NCI-H69 (cell line): ENCODE measurements at places on chromosomes 2 and 18.
A peak's percentile ranks its signal among the peaks of the same experiment; 100 is the strongest.

- no peak for DNase-seq
These were observed 31.5 kb downstream of the COA5 start for GRCh38 chr2:98576666-98577312.

- no peak for DNase-seq
These were observed 74.4 kb downstream of the TMEM18 start for GRCh38 chr2:602571-603359.

DNA sequence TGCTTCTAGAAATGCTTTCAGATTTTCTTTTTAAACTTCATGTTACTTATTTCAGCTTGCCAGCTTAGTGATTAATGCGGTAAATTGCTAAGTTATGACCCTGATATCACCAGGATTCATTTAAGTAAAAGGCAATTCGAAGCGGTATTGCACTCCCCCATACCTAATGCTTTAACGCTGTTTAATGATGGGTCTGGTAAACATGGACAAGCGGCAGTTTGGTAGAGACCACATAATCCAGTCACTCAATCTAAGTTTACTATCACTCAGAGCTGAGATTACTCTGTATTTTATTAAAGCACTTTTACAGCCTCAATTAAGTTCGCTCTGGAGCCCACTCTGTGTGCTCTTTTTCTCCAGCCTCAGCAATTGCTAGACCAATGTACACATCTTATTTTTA is 118.2 kb upstream of the SCN7A start:
- peak; percentile 16 for DNase-seq

- no peak for DNase-seq
These were observed 66.6 kb upstream of the SNTG2 start for GRCh38 chr2:883803-884748.

GRCh38 chr2:241985986-241986329 is 116.4 kb downstream of the RTP5 start:
- DNase-seq, result peak; percentile 18

DNA sequence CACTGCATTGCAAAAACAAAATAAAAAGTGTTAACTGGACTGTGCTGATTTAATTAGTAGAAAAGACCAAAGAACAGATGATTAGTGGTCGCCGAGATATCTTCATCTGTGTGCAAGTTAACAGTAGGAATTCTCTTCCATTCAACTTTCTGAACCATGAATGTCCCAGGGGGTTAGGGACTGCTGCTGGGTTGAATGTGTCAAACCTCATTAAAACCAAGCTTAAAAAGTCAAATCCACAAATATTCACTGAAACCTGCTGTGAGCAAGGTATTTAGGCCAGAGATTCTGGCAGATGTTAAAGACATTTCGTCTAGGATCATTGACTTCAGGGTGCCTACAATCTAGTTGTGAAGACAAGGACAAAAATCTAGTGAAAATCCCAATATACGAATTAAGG is 58.7 kb downstream of the STPG4 start:
- DNase-seq, result no peak

DNA sequence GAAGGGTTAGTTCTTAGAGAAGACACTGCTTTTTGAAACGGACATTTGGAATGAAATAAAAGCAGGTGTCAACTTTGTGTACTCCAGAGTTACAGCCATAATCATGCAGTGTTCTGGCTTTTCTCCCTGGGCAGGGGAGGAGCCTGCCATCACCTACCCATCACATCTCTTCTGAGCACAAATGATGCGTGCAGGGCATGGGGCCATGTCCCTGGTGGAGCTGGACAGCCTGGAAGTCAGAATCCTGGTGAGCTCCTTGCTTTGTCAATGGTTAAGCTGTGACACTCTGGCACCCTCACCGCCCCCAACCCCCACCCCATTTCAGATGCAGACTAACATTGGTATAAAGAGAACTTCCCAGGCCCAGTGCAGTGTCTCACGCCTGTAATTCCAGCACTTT is 53.1 kb downstream of the PDCL3 start:
- DNase-seq, result no peak

- no peak for DNase-seq
These were observed 38.5 kb downstream of the ANO7 start for GRCh38 chr2:241226723-241227572.

GRCh38 chr2:98454073-98454472 is 9.4 kb downstream of the INPP4A start:
- no peak for DNase-seq

DNA sequence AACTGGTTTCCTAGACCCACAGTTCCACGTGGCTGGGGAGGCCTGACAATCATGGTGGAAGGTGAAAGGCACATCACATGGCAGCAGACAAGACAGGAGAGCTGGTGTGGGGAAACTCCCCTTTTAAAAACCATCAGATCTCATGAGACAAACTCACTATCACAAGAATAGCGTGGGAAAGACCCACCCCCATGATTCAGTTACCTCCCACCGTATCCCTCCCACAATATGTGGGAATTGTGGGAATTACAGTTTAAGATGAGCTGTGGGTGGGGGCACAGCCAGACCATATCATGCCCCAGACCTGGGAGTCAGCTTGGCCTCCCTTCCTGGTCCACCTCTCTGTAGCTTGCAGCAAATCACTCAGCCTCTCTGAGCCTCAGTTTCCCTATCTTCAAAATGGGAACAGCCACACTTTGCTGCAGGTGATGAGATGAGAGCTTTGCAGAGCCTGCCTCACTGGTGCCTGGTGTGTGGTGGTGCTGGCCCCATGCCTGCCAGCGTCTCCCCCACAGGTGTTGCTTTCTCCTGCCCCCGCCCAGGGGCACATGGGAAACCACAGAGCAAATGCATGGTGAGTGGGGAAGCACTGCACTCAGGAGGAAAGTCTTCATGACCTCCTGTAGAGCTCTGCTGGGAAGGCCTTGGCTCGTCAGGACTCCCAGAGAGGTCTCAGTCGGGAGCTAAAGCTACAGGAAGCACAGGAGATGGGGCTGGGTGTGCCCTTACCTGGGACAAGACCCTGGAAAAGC is 31.1 kb downstream of the GREB1 start:
- no peak for DNase-seq

DNA sequence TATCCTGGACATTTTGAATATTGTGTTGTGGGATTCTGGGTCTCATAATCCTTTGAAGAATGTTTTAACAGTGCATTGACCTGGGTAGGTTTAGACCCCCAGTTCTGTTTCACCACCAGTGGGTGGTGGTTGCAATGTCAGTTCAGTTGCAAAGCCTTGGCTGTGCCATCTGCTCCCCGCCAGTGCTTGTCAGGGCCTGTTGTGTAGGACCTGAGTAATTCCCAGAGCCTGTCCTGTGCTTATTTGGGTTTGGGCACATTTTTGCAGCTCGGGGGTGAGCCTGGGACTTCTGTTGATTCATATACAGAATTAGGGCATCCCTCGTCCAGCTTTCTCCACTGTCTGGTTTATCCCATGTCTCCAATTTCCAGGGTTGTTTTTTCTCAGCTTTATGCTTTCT is 24.8 kb downstream of the ATP9B start:
- DNase-seq, result no peak

- no peak for DNase-seq
These were observed 59.9 kb upstream of the PID1 start for GRCh38 chr2:229330952-229331351.

- DNase-seq, result no peak
These were observed 172.6 kb upstream of the STON1 start for GRCh38 chr2:48357351-48357750.

DNA sequence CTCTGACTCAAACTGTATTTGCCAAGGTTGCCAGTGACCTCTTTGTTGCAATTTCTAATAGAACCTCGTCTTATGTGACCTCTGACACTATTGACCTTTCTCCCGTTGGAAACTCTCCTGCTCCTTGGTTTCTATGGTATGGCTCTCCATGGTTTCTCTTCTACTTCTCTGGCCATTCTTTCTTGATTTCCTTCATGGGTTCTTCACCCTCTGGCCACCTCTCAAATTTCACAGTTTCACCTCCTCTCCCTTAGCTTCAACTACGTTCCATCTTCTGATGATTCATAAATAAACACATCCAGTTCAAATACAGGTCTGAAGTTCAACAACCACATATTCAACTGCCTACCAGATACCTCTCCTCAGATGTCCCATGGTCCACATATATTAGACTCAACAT is 109.5 kb downstream of the CACNB4 start:
- no peak for DNase-seq

DNA sequence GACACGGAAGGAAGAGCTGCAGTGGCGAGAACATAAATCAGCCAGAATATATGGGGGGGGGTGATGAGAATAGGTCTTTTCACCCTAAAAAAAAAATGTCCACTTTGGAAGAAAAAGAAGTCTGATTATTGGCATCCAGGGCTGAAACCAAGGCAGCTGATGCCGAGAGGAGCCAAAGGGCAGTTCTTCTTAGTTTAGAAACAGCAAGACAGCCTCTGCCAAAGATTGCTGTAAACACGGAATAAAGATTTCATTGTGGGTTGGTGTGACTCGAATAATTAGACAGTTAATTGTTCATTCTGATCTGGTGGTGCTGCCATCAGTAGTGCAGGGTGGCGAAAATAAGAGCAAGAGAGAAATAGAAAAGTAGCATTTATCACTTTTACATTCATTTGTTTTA is 3.5 kb downstream of the CDH20 start:
- DNase-seq, result peak; percentile 30

GRCh38 chr2:223909001-223909741 is 36.0 kb downstream of the WDFY1 start:
- DNase-seq, result no peak
